Nucleus accumbens (tissue), 56 donors: ENCODE measurements at places on chromosomes 11 and 22.

DNA sequence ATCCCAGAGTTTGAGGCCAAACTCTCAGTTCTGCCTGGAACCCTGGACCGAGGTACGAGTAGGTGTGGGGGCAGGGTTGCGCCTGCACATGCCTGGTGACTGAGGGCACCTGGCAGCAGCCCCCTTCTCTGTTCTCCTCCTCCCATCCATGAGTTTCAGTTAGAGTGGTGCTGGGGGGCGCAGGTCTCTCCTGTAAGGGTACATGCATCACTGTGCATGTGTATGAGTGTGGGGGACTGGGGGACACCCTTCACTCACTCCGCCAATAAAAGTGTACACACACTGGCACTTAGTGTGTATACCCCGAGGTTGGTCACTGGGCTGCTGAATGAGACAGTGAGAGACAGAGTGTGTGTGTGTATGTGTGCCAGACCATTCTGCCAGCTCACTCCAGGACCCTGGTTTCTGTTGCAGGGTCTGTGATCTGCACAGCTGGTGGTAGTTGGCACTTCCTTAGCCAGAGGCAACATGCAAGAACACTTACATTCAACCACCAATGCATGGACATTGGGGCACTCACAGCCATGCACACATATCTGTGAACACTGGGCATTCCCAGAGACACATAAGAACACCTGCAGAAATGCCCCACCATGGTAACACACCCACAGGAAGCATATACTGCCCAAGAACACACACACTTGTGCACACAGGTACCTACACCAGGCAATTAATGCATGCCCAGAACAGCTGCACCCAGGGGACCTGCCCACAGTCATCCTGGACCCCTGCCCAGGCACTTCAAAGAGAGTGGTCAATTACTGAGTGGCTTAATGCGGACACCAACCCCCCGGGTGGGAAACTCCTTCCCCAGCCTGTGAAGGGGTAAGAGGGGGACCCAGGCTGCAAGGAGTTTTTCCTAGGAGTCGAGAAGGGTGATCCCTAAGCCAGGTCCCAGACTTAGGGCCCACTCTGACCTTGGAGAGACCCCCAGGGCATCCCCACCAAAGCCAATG, 1.2 kb upstream of the NRXN2 start:
- no peak for DNase-seq

GRCh38 chr11:12121517-12121916, 11.1 kb downstream of the MICAL2 start:
- DNase-seq, result no peak

DNA sequence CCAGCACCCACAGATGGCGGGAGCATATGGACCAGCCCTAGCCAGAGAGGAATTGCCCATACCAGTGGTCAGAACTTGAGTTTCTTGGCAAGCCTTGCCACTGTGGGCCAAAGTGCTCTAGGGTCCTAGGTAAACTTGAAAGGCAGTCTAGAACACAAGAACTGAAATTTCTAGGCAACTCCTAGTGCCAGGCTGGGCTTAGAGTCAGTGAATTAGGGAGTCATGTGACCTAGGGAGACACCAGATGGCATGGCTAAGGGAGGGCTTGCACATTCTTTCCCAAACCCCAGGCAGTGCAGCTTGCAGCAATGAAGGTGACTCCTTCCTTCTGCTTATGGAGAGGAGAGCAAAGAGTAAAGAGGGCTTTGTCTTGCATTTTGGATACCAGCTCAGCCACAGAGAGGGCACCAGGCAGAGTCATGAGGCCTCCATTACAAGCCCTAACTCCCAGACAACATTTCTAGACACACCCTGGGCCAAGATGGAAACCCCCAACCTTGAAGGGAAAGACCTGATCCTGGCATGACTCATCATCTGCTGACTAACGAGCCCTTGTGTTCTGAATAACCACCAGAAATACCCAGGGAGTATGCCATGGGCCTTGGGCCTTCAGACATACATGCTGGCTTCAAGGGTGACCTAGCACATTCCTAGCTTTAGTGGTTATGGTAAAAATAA, 19.2 kb upstream of the OR56A3 start:
- DNase-seq, result no peak

- no peak for DNase-seq
Measured at GRCh38 chr22:46656856-46657654, 36.9 kb downstream of the GRAMD4 start.

- DNase-seq, result no peak
Measured at GRCh38 chr22:32725369-32725988, 76.0 kb upstream of the TIMP3 start.

- DNase-seq, result no peak
Measured at GRCh38 chr11:133898770-133899115, 53.4 kb upstream of the SPATA19 start.

DNA sequence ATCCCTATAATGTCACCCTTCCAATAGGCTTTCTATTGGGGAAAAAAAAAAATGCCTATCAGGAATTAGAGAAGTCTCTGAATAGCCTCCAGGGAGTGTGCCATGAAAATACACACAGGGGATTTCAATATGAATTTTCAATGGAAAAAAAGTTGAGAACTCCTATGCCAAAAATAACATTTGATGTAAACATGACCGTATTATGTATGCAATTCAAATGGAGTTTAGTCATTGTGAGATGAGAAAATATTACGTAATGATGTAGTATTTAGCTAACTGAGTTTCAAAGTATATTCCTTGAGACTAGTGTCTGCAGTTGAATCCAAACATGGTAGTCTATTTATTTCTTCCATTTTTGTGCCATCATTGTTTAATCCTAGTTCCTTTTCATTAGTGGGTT, 182.3 kb downstream of the BLID start:
- no peak for DNase-seq

GRCh38 chr11:8087185-8087584, 6.2 kb downstream of the TUB start:
- no peak for DNase-seq

DNA sequence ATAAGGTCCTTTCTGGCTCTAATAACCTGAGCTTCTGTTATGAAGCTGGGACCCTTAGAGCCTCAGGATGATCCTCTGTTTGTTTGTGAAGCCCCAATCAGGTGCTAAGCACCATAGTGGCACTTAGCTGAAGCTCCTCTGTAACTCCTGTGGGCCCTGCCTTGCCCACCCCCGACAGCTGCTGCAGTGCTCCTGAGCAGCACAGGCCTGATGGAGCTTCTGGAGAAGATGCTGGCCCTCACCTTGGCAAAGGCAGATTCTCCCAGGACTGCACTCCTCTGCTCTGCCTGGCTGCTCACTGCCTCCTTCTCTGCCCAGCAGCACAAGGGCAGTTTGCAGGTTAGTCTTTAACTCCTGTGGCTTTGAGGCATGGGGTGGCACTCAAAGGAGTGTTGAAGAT, 19.0 kb upstream of the CCDC134 start:
- DNase-seq, result no peak

GRCh38 chr11:84526250-84526649, 1100.9 kb downstream of the DLG2 start:
- DNase-seq, result no peak

DNA sequence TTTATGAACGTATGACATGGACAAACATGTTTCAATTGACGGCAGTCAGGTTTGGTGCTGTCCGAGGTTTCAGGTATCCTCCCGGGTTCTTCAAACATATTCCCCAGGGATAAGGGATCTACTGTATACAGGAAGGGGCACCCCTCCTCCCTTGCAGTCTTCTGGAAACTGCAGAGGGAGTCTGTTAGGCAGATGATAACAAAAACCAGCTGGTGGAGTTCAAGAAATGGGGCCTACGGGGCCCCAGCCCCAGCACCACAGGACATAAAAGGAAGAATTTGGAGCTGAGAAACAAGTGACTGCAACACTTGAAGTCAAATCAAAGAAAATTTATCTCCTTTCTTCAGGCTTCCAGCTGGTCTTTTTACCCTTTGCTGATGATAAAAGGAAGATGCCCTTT, 32.1 kb downstream of the SNU13 start:
- DNase-seq, result no peak

DNA sequence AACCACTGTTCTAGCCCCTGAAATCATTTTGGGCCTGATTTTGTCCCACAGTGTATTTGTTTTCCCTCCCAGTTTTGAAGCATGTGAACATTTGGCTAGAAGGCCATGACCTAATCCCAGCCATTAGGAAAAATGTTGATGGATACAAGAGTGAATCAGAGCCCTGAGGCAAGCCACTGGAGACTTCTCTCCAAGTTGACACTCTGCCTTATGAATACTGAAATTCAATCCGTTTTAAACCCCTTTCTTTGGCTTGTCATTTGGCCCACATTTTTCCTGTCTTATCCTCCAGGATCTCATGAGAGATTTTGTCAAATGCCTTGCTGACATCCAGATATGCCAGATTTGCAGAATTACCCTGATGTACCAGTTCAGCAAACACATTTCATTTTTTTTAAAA, 158.8 kb downstream of the FAT3 start:
- DNase-seq, result no peak

DNA sequence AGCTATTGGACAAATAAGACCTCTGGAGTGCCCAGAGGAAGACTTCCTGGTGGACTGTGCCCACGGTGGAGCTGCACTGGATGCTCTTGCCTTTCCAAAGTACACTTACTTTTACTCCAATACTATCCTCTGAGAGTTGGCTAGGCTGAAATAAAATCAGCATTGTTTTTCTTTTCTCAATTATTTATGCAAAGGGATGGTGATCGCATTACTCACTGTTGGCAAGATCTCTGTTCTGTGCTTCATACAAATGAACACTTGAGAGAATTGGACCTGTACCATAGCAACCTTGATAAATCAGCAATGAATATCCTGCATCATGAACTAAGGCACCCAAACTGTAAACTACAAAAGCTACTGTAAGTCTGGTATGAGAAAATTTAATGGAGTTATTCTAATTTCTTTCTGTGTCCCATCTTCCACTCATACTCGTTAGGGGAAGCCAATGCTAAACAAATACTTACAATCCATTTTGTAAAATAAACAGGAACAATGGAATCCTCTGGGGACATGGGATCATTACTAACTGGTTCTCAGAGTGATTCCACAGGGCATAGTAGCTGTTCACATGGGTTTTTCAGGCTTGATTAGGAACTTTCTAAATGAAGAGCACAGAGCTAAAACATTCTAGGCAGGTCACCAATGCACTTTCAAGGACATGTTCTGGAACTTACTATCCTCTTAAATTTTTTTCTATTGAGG, 26.3 kb downstream of the NLRP14 start:
- no peak for DNase-seq

DNA sequence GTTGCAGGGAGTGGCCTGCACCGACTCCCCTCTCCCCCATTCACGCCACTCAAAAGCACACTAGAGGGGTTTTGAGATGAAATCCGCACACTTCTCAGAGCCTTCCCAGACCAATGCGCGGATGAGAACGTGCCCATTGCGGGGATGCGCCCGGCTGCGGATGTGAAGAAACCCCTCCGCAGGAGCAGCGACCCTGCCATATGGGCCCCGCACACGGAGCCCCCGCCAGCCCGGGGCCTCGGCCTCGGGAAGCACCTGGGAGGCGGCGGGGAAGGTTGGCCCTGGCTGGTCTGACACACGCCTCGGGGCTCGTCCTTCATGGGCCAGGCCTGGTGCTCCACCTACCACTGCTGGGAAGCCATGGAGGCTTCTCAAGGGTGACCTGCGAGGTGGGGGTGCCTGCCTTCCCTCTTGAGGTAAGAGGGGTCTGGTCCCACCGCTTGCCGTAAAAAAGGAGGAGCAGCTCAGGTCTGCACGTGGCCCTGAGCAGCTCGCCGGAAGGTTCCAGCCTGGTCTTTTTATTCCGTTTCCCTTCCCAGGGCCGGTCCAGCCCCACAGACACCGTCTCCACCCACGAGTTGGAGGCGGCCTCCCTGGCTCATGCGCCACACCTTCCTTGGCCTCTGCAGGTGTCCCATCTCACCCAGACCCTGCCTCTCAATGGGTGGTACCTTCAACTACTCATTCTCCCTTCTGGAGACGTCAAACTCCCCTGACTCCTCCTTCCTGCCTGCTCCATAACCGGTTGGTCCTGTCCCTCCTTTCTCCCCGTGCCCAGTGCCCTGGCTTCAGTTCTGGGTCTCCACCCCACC, 39.4 kb downstream of the TRMU start:
- DNase-seq, result no peak

- DNase-seq, result no peak
Measured at GRCh38 chr11:61516191-61516590, 7.6 kb downstream of the LRRC10B start.

GRCh38 chr22:37487571-37487970, 1.4 kb upstream of the MFNG start:
- DNase-seq, result no peak

GRCh38 chr22:26561756-26562417, 28.0 kb downstream of the TPST2 start:
- no peak for DNase-seq

GRCh38 chr22:50528682-50529415, 963 bp downstream of the TYMP start:
- no peak for DNase-seq

- DNase-seq, result no peak
Measured at GRCh38 chr11:40921246-40921645, 538.2 kb downstream of the LRRC4C start.

DNA sequence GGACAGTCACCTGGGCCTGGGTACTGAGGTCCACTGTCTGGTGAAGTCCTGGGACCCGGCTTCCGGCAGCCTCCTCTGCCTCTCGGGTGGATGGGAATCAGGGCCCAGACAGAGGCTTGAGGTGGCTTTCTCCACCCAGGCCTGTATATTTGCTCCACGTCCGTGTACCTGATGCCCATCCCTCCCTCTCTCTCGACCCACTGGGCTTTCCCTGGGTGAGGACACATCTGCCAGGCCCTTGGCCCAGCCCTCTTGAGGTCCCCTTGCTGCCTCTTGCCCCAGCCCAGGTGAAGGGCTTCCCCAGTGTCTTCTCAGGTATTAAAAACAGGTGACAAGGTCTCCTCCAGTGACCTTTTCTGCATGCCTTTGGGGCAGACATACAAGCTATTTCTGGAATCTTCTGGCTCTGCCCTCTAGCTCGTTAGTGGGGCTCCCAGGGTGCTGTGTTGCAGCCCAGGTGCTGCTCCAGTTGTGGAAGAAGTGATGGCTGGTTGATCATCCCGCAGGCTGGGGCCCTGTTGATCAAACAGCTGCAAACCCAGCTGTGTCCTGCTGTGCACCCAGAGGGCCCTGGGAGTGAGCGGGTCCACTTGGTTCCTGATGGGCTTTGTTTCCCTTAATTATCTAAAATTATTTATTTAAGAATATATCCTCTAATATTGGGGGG, 25.5 kb upstream of the ACR start:
- no peak for DNase-seq

DNA sequence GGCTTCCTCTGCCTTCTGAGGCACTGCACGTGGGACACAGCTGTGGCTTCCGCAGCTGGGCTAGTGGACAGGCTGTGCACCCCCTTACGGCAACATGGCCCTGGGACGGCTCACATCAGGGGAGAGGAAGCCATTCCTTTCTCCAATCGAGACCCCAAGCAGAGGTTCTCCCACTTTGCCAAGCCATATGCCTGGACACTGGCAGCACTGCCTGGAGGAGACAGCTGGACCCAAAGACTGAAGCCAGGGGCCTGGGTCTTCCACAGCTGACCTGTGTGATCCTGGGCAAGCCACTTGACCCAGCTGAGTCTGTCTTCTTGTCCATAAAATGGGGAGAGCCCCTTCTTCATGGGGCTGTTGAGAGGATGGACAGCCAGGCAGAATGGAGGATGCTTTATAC, 65.4 kb downstream of the SHISAL1 start:
- no peak for DNase-seq
